ENCODE measurements at places on chromosomes 5 and 9.

DNA sequence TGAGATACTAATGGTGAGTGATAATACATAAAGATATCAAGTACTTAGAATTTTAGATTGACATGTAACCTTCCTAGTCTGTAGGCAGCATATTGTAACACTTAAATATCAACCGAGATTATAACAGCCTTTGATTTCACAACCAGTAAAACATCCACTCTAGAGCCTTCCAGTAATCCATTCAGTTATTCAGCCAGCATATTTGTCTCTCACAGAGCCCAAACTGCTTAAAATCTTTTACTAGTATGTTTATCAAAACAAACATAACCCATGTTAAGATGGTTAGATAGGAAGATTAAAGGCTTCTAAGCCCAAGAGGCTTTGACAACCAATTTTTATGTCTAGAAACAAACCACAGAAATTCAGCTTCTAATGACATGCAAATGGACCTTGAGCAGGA is 177.9 kb upstream of the FST start:
- DNase-seq = no peak

DNA sequence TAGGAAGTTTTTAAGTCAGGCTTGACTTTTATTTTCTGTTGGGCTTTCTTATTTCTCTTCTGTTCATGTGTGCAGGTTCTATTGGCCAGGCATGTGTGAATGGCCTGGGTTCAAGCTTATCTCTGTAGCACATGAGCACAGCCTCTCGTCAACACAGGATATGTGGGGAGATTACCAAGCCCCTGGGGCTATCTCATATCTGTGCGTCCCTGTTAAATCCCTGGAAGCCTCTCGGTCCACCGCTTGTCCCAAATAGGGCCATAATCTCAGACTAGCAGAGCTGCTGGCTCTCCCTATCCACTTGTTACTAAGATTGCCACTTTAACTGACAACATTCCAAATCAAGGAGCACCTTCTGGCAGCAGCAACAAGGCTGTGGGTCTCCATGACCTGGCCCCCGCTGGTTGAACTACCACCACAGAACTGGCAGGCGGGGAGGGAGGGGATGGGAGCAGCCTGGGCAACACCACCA is 28.4 kb upstream of the EBF1 start:
- DNase-seq = no peak

- no peak for DNase-seq
Observed at GRCh38 chr5:80437326-80437725, 29.5 kb downstream of the ZFYVE16 start.

DNA sequence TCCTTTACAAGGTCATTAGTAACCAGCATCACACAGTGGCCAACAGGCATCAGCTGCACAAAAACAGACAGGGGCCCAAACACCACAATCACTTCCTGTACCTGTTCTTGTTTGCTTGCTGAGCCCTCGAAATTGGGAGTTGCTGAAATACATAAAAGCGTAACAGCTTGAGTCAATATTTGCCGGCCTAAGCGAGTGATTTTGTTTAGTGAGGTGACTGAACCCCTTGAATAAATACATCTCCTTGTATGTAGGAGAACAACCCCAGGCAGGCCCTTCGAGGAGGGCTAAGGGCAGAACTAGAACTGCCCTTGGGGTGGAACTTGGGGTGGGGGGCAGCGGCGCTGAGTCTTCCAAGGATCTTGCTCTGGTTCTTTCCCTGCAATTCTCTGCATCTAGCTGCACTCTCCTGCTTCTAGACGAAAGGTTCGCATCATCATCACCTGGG is 502.5 kb downstream of the RASEF start:
- DNase-seq = no peak

DNA sequence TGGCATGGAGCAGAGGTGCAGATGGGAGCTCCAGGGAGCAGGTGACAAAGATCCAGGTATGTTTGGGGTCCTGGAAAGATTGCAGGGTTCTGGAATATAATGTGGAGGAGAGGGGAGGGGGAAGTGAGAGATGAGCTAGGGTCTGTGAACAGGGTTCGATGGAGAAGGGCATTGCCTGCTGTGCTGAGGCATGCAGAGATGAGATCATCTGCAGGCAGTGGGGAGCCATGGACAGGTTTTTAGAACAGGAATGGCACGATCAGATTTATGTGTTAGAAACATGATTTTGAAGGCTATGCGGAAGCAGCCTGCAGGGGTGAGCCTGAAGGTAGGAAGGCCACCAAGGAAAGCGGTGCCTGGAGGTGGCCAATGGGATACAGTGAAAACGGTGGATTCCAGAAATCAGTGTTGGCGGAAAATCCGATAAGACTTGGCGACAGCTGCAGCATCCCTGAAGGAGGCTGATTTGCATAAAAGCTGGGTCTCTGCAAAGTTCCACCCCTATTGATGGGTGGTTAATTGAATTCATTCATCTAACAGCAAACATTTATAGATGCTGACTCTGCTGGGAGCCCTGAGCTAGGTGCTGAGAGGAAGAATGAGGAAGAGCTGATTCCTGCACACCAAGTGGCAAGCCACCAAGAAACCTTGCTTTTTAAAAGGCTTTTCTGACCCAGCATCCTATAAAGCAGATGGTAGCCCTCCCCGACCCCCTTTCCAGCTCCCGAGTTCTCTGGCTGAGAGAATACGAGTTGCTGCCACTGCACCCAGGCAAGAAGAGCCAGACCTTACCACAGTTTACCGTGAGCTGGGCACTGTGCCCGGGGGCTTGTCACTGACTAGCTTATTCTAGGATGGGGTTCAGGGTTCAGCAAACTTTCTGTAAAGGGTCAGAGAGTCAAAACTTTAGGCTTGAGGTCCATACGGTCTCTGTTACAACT is 139.2 kb upstream of the SMIM23 start:
- no peak for DNase-seq

DNA sequence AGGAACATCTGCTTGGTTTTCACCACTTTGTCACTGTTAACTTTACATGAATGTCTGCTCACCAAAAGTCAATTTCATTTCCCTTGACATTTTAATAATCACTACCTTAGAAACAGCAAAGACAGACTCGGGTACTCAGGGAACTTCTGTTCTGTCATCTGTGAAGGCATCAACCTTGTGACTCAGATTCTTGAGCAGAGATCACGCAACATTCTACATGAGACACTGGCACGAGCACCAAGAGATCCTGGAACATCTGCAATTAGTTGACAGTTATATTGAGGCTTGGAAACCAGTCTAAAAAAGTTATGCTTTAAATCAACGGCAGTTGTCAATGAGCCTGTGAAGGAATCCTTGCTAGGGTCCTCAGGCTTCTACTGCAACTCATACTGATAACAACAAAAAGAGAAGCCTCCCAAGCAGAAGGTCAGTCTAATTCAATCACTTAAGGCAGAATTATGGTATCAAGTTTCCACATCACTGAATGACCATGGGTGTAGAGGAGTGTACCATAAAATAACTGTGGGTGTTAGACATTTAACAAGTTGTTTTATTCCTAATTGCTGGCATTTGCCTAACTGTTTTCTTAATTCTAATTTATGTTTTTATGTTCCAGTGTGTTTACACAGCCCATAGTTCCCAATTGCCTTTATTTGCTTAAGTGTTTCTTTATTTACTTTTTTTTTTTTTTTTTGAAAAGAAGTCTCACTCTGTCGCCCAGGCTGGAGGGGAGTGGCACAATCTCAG is 3.3 kb upstream of the PBX3 start:
- no peak for DNase-seq

DNA sequence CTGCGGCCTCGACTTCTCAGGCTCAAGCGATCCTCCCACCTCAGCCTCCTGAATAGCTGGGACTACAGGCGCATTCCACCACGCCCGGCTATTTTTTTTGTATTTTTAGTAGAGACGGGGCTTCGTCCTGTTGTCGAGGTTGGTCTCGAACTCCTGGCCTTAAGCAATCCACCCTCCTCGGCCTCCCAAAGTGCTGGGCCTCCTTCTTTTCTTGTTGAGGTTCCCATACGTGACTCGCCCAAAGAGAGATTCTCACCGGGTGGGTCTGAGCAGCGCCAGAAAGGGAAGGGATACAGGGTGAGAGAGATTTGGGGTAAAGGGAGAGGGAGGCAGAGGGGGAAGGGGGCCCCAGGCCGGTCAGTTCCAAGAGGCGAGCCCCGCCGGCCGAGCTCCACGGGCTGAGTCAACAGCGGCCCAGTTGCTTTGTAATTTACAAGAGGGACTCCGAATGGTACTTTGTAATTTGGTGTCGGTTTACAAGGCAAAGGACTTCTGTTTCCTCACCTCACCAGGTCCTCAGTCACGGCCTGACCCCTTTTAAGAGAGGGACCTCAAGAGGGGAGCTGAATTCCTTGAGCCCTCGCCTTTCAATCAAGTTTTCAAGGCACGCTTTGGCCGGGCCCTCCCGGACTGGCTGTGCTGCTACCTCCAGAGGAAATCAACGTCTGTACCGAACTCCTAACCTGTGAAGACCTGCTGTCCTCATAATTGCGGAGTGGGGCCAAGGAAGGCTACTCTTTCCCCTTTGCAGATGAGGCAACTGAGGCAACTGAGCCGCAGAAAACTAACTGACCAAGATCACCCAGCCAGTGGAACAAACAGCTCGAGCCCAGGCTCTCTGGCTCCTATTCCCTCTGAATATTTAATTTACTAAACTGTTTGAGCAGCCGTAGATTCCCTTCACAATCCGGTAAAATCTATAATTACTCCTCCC is 3.3 kb upstream of the DMRT2 start:
- DNase-seq = no peak

- no peak for DNase-seq
Observed at GRCh38 chr5:574906-575305, 37.2 kb upstream of the CEP72 start.

GRCh38 chr5:160049099-160049498 is 40.2 kb downstream of the TTC1 start:
- no peak for DNase-seq

DNA sequence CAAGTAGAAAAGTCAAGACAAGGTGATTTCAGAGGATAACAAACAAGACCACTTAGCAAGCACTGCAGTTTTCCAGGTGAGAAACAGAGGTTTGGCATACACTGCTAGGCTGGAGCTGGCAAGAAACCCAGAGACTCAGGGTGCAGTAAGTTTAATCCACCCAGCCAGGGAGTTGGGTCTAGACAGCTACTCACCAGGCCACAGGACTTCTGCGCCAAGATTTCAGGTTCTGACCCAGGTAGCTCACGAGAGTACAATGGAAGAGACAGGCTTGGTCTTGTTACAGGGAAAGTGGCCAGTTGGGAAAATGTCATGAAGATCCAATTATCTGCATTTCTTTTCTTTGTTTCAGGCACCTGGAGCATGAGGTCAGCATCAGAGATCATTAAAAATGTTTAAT is 9.8 kb downstream of the SMIM23 start:
- no peak for DNase-seq

DNA sequence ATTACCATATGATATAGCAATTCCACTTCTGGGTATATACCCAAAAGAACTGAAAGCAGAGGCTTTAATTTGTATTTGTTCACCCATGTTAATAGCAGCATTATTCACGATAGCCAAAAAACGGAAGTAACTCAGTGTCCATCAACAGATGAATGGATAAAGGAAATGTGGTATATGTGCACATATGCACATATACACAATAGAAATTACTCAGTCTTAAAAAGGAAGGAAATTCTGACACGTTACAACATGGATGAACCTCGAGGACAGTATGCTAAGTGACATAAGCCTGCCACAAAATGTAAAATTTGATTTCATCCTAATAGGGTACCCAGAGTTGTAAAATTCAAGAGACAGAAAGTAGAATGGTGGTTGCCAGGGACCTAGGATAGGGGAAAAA is 54.9 kb downstream of the NUP155 start:
- no peak for DNase-seq

DNA sequence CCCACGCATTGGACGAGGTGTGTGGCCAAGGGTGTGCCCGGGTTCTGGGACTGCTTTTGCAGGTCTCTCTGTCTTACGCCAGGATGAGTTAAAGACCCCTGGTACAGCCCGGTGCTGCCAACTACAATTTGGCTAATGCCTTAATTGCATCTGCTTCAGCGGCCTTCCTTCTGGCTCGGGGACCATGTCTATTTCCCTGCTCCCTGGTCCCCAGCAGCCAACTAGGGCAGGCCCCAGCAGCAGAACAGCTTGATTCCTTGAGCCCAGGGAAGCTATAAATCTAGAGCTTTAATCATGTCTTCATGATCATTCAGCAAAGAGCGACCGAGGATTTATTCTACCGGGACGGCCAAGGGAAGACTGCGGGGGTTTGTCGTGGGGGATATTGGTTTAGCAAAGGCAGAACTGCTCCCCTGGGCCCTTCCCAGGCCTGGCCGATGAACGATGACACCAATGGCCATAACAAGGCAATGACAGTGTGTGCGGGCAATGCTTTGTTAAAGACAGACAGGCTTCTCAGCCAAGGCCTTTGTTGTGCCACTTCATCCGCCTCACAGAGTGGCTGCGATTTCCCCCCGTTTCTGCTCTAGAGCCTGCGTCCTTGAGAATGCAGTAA is 51.4 kb downstream of the CFAP77 start:
- DNase-seq = no peak

- no peak for DNase-seq
Observed at GRCh38 chr9:128294142-128294541, 18.1 kb downstream of the SWI5 start.

- no peak for DNase-seq
Observed at GRCh38 chr5:111655169-111655924, 101.6 kb downstream of the NREP start.

GRCh38 chr5:181189962-181190710 is 14.9 kb downstream of the TRIM7 start:
- no peak for DNase-seq

DNA sequence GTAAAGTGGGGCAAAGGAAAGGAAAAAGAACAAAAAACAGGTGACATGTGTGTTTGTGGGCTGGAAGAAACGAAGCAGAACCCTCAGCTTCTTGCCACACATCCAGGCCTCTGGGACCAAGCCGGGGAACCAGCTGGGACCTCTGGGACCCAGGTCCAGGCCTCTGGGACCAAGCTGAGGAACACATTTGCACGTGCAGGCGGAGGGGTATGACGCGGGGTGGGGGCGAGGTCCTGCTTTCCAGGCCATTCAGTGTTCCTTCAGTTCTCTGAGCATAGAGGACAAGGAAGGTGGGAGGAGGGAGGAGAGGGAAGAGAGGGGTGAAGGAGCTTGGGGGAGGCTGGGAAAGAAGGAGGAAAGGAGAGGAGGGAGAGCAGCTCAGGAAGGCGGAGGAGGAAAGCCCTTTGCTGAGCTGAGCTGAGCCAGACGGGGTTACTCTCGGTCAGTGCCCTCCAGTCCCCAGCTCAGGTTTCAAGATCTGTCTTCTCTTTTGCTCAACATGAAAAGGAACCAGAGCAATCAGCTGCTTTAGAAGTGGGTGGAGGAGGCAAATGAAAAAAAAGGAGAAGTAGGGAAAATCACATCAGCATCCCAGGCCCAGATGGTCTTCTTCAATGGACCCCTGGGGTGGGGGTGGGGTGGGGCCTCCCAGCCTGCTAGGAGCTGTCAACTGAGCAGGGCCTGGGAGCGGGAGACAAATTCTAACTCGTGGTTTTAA is 59.1 kb downstream of the ABCA1 start:
- no peak for DNase-seq

GRCh38 chr9:107251756-107252322 is 31.2 kb upstream of the RAD23B start:
- no peak for DNase-seq

DNA sequence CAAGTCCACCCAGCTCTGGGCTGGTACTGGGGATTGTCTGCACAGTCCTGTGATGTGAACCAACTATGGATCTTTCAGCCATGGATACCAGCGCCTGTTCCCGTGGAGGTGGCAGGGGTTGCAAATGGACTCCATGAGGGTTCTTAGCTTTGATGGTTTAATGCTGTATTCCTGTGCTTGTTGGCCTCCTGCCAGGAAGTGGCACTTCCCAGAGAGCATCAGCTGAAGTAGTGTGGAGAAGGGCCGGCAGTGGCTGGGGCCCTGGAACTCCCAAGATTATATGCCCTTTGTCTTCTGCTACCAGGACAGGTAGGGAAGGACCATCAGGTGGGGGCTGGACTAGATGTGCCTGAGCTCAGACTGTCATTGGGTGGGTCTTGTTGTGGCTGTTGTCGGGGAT is 1104.8 kb upstream of the COX7C start:
- no peak for DNase-seq
